Regular cardiac myocyte (primary cell): ENCODE measurements at places on chromosomes 7 and 10. TPM values are rescaled to one million over a fixed set of nuclear protein-coding genes. Genes with fewer than 3 reads are reported as not detected.

The SVOPL gene
- not detected in 2 replicates for total RNA-seq

The CFTR gene
- total RNA-seq = under 0.01 TPM in 2 replicates

The TIAL1 gene
- total RNA-seq = 23.1 and 27.0 TPM in 2 replicates

The UTF1 gene
- total RNA-seq = not detected in 2 replicates

The EMX2 gene
- under 0.01 and 0.28 TPM in 2 replicates for total RNA-seq

The C10orf95 gene
- not detected in 2 replicates for total RNA-seq

The LIPN gene
- total RNA-seq = not detected in 2 replicates

The SFRP4 gene
- total RNA-seq = 12.3 and 235 TPM in 2 replicates

The SGCE gene
- total RNA-seq = 67.1 and 166 TPM in 2 replicates

The CLDN12 gene
- 34.1 and 62.6 TPM in 2 replicates for total RNA-seq

The VAX1 gene
- not detected in 2 replicates for total RNA-seq

The ANKRD22 gene
- not detected in 2 replicates for total RNA-seq

The SLC26A4 gene
- total RNA-seq = 1.7 and 10.2 TPM in 2 replicates

The GPRIN2 gene
- total RNA-seq = not detected in 2 replicates

The PNLIP gene
- total RNA-seq = not detected in 2 replicates

The LRRC18 gene
- not detected in 2 replicates for total RNA-seq

The LOXL4 gene
- total RNA-seq = 46.8 and 192 TPM in 2 replicates

The GPR15LG gene
- total RNA-seq = not detected in 2 replicates

The AGMO gene
- 5.9 and 6.2 TPM in 2 replicates for total RNA-seq

The ZWINT gene
- total RNA-seq = 8.7 and 98.7 TPM in 2 replicates

The ZNF518A gene
- 9.6 and 10.2 TPM in 2 replicates for total RNA-seq
